Stimulated activated CD8-positive, alpha-beta memory T cell treated with anti-CD3 and anti-CD28 coated beads, Interleukin-7, amount 100 ng/mL, for 1 hour (primary cell): ENCODE measurements at places on chromosomes 12 and 14.

DNA sequence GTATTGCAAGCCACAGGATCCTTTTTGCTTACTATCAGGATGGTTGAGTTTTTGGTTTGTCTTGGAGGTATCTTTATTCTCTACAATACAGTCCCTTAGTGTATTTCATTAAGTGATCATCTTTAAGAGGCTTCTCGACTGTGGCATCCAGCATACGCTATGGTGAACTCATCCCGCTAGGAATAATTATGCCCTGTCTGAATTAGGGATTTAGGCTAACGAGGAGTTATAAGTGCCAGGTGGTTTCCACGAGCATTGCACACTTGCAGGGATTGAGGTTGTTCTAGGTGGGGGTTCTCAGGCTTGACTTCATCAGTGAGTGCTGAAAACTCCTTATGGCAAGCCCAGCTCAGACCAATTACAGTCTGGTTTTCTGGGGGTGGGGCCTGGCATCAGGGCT lies 37.2 kb upstream of the RBM19 start:
- DNase-seq, result no peak

DNA sequence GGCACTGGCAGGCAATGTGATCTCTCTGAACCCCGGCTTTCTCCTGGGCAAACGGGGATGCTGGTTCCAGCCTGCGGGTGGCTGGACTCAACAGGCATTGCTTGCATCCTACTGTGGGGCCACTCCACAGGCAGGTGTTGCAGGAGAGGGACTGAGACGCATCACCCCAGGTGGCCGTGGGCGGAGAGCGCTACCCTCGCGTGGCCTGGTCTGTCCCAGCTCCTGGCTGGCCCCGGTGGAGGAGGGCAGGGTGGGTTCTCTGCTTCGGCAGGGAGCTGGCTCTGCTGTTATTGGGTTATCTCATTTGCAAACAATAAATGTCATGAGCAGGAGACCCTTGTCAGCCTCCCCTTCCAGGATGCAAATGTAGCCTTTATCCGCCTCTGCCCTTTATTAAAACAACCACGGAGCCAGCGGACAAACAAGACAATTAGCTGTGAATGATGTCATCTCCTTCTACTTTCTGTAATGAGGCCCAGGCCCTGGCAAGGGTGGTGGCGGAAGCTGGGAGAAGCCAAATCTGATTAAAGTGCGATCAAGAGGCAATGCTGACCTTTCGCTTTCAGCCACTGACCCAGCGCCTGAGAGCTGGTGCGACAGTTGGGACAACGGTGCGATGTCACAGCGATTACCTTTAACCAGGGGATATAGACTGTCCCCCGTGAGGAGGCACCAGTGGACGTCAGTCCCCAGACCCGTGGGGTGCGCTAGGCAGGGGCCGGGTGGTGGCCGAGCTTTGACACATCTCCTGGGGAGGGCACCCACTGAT lies 161.8 kb downstream of the KIF26A start:
- DNase-seq, result no peak

- no peak for DNase-seq
Measured at GRCh38 chr14:42174357-42174756, 567.7 kb downstream of the LRFN5 start.

DNA sequence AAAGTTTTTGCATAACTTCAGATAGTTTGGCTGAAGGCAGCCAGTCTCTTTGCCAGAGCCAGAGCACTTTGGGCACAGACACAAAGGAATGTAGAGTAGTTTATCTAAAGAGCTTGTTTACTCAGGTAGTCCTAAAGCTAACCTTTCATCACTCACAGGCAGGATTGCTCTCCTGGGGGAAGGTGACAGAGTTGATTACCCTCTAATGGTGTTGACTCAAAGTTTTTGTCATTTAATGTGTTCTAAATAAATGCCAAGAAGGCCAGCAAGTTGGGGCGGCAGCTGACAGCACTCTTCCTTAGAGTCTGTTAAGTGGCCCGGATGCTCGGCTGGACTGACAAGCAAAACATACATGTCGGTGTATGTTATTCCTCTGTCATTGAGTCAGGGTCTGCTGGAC lies 9.3 kb upstream of the TAS2R46 start:
- no peak for DNase-seq

DNA sequence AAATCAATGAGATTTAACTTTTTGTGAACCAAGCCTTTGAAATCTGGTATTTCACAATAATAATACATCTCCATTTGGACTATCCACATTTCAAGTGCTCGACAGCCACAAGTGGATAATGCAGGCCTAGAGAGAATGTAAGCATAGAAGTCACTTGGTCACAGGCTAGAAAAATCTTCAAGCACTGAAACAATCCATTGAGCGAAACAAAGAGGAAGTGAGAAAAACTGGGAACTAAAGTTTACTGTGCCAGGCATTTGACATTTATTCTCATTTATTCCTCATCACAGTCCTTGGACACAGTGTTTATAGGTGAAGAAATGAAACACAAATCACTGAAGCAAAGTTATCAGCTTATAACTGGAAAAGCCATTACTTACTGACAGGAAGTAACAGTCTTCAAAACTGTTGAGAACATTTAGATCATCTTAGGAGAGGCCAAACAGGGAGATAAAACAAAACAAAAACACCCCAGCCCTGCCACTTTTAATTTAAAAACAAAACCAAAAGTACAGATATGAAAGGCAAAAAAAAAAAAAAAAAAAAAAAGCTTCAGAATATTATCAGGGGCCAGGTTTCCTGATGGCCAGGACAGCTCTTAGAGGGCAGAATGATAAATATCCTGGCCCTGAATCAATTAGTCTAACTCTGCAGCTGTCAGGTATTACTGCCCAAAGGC lies 29.2 kb downstream of the GNS start:
- no peak for DNase-seq

- DNase-seq, result no peak
Measured at GRCh38 chr12:130948751-130949150, 5.0 kb upstream of the ADGRD1 start.

DNA sequence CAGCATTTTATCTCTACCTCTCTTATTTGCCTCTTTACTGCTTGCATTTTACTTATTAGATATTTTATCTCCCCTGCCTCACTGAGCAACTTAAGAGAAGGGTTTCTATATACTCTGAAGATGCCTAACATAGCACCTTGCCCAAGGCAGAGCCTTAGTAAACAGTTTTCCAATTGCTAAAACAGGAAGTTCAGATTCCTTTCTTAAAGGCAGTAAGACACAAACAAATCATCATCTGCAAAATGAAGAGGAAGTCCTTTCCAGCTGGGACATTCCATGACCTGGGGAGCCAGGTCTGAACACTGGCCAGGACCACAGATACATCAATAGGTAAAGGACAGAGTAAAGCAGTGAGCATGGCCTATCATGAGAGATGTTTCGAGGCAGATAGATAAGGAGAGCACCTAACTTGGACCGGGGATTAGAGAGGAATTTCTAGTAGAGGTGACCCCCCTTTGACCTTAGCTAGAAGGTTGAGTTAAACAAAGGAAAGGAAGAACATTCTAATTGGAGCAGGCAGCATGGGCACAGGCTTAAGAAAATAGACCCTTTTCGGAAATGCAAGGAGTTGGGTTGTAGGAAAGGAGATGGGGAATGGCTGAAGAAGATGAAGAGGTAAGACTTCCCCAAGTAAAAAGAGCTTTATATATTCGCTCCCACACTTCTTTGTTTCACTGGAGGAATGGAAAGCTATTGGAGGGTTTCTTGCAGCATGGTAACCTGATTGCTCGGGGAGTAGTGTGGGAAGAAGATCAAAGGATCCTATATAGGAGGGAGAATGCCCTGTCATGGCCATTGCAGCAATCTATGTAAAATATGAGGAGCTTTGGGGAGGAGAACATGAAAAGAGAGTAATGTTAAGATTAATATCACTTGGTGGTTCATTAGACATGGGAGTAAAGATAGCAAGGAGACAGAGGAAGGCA lies 94.8 kb downstream of the PHLDA1 start:
- DNase-seq, result no peak

DNA sequence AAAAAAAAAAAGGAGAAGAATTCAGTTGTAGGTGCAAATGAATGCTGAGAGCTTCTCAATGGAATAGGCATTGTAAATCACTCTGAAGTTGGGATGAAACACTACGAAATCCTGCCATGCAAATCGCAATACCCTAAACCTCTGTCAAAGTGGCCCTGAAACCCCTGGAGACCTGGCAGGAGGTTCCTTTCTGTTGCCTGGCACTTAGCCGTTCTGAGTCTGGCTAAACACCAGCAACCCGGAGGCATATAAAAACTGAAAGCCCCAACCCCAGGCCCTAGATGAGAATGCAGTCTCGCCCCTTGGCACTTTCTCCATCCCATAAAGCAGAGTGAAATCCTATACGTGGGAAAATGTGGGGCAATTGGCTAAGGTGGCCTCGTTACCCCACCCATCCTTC lies 151.5 kb upstream of the PARP11 start:
- no peak for DNase-seq

DNA sequence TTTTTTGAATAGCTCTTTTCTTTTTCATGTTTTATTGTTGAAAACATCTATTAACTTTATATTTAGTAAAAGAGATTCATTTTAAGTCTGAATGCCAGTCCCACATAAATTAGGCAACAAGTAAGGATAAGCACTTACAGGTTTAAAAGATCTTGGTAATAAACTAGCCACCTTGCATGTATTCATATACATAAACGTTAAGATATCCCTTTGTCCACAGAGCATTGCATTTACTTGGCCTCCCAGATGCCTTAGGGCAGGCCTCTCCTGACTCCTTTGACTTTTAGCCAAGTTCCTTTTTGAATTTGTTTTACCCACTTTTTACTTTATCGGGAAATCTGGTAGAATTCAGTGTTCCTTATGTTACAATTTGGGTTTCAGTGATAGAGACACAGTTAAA lies 331.7 kb downstream of the ETNK1 start:
- no peak for DNase-seq

- DNase-seq, result no peak
Measured at GRCh38 chr14:67060546-67060945, 128.7 kb upstream of the GARIN2 start.

- no peak for DNase-seq
Measured at GRCh38 chr14:36313206-36313605, 7.2 kb downstream of the MBIP start.

DNA sequence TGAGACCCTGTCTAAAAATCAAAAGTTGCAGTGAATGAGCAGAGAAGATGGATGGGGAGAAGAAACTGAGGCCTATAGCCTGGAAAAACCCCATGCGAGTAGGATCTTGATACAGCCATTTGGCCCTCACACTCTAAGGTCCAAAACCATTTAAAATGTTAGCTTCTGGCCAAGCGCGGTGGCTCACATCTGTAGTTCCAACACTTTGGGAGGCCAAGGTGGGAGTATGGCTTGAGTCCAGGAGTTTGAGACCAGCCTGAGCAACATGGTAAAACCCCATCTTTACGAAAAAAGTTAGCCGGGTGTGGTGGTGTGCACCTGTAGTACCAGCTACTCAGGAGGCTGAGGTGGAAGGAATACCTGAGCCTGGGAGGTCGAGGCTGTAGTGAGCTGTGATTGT lies 19.8 kb downstream of the VRTN start:
- no peak for DNase-seq
